ENCODE measurements at places on chromosomes 5 and 9. TPM values are rescaled to one million over a fixed set of nuclear protein-coding genes. Genes with fewer than 3 reads are reported as not detected.
A peak's percentile ranks its signal among the peaks of the same experiment; 100 is the strongest.

DNA sequence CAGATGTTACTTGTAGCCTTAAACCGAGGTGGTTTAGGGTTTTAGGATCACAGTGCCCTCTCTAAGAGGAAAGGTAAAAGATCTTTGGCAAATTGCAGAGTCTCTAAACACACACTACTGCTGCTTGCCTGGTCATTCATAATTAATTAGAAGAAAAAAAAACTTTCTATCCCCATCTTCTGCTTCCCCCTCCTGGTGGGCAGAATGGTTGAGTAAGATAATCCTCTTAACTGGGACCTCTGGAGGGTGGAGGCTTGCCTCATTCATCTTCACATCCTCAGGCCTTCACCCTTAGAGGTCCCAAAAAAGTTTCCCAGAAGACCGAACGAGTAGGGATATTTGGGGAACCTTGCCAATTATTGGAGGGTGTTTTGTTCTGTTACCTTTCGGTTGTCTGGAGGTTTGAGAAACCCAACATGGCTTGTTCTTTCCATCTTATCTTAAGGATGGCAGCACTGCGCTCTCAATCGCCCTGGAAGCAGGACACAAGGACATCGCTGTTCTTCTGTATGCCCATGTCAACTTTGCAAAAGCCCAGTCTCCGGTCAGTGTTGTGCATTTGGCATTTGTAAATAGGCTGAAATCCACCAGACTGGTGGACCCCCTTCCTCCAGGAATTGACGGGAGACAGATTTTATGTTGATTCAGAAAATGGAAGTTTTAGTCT lies 97.3 kb upstream of the DMRT1 start:
- DNase-seq: no peak

DNA sequence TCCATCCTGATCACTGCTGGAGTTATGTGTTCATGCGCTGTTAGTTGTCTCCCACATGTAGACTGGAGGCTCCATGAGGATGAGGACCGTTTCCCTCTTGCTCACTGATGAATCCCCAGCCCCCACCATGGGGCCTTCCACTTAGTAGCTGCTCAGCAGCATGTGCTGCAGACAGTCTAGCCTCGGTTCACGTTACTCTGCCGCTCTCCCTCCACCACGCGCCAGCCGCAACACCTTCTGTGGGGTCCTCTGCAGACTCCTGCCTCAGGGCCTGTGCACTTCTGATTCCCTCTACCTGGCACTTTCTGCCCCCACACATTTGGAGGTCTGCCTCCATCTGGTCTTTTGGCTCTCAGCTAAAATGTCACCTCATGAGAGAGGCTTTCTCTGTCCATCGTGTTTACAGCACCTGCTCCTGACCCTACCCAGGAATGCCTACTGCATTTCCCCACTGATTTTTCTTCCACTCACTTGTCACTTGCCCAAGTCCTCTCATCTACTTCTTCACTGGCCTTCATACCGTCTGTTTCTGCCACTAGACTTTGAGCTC lies 36.3 kb downstream of the STK10 start:
- DNase-seq: no peak

DNA sequence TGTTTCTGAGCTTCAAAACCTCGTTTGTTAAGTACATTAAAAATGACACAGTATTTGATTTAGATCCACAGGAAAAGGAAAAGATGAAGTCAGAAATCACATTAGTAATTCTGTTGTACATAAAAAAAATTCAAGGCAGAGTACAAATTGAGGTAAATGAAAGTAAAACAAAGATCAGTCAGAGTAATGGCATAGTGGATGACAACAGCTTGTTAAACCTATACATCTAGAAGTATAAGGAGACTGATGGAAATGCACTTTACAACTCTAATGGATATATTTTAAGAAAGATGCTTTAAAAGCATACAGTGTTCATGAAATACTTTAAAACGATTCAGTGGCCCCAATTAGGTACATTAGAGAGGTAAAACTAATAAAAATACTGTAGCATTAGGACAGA lies 631.3 kb upstream of the SEMA6A start:
- no peak for DNase-seq

DNA sequence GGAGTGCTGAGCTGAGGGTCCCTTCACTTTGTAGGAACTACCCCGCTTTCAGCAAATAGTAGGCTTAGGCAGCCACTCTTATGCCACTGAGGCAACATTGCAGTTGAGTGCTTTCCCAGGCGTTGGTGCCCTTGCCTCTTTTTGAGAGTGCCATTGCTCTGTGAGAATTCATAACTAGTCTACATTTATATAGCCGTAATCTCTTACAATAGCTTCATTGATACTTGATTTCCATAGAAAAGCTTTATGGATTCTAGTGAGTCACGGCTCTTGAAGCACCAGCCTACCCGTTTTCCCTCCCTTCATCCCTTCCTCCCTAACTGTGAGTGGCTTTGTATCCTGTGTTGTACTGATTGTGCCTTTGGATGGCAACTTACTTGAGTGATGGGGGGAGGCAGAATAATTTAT lies 283.9 kb downstream of the AOPEP start:
- no peak for DNase-seq

- no peak for DNase-seq
These were observed 432 bp downstream of the HSPA9 start for GRCh38 chr5:138574744-138575193.

GRCh38 chr5:171984748-171985419 lies 21.6 kb downstream of the FBXW11 start:
- DNase-seq: no peak

DNA sequence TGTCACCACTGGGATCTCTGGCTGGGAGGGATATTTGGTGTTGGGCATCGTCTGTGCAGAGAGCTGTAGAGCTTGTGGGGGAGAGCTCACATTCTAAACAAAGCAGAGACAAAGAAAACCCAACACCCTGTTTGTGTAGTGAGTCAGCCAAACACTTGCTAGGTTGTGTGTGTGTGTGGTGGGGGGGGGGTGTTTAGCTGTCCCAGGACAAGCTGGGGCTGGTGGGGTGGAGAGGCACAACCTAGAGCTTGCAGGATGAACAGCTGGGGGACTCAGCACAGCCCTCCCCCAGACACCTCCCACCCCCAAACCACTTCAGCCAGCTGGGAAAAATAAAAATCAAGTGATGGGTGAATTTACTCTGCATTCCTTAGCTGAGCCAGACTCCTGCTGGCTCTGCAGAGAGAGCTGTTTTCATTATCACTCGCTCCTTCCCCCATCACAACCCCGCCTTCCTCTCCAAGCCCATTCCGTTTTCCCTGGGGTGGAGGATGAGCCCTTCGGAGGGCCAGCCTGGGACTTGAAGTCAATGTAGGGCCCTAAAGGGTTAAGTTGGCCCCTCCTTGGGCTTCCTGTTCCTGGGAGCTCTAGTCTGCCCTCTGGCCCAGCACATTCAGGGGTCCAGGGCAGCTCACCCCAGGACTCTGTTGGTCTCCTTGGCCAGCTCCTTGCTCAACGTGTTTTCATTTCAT lies 2.6 kb downstream of the OLFML2A start:
- peak; percentile 32 for DNase-seq

GRCh38 chr5:139445325-139446170 lies 6.2 kb upstream of the DNAJC18 start:
- no peak for DNase-seq

DNA sequence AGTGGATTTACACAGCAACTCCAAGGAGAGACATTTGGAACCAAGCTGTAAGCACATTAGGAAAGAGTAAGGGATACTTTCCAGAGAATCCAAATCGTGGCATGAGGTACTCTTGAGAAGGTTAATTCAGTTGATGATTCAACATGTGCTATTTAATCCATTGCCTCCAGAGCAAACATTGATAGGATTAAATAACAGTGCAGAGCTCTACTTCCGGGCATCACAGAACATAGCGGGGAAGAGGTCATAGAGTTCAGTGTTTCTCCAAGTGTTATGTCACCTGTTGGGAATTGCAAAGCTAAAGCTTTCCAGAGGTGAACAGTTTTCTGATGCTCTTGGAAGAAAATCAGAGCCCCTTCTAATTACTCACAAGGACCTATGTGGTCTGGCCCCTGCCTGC lies 127.5 kb downstream of the PPP2R2B start:
- no peak for DNase-seq

- no peak for DNase-seq
These were observed 63.6 kb upstream of the MAP3K1 start for GRCh38 chr5:56751572-56752313.

GRCh38 chr5:67095346-67096171 lies 101.0 kb downstream of the CD180 start:
- DNase-seq: no peak

GRCh38 chr5:83281176-83281575 lies 190.4 kb upstream of the VCAN start:
- no peak for DNase-seq

- DNase-seq: no peak
These were observed 16.4 kb downstream of the TRIP13 start for GRCh38 chr5:909086-909485.

GRCh38 chr5:7902201-7902600 lies 33.3 kb downstream of the MTRR start:
- no peak for DNase-seq

DNA sequence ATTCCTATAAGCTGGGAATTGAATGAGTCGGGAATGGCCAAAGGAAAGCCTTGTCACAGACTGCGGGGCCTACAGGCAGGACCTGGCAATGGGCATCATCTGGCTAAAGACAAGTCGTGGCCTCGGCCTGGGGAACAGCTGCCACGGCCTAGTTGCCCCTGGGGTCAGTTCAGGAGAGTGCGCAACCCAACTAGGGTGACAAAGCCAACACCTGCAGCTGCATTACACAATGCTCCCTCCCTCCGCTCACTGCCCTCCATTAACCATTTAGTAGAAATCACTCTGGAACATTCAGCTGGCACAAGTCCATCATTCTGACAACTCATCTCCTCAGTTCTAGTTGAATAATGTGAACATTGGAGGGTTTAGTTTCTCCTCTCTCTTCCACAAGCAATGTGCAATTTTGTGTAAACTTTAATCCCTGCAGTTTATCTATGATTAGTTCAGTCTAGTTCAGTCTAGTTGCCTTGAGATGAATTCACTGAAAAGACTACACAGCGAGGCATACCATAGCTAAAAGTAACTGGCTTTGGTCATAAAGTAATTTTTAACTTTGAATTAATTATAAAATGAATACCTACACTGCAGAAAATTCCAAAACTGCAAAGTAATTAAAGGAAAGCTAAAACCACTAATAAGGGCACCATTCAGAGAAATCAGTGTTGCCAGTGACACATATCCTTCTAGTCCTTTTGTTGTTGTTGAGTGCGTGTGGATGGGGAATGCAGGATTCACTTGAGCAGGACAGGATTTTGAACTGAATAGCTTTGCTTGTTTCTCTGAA lies 5.1 kb downstream of the GLDC start:
- no peak for DNase-seq

DNA sequence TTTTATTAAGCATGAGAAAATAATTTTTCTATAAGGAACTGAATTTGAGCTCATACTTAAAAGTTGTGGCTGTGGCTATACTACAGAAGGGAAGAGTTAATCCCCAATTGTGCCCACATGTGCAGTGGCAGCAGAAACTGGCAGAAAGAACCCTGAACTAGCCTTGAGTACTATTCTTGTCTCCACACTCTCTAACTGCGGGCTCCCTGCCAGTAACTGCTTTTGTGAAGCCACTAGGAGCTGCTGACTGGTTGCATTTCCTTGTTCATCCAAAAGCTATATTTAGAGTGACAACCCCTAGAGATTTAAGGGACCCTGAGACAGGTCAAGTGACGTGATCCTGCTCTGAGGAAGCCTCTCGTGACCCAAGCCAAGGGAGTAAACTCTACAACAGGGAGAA lies 238.6 kb downstream of the ELAVL2 start:
- no peak for DNase-seq

- DNase-seq: no peak
These were observed 102.1 kb downstream of the LURAP1L start for GRCh38 chr9:12876872-12877271.

DNA sequence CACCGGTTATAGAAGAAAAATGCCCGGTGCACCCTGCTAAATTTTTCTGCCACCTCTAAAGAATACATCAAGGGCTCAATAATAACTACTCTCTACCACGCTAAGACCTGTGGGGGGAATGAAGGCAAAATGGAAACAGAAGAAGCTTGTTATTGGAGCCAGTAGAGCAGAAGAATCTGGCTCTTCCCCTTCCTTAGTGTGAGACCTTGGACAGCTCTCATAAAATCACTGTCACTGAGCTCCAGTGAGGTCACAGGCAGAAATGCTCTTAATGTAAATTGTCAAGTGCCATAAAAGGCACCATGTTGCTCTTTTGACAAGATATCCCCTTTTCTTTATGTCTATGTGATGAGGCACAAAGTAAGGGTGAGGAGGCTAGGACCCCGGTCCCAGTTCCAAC lies 74.4 kb downstream of the ASTN2 start:
- no peak for DNase-seq

NUTM2G gene
- not detected for total RNA-seq

ARHGAP26 gene
- total RNA-seq: 112 TPM

FBXO4 gene
- total RNA-seq: 5.4 TPM

COL15A1 gene
- not detected for total RNA-seq

LECT2 gene
- not detected for total RNA-seq

PRDM9 gene
- not detected for total RNA-seq

AGXT2 gene
- total RNA-seq: not detected

ROR2 gene
- total RNA-seq: not detected

KIAA0825 gene
- 1.9 TPM for total RNA-seq
